ENCODE measurements at places on chromosomes 7 and 10.

DNA sequence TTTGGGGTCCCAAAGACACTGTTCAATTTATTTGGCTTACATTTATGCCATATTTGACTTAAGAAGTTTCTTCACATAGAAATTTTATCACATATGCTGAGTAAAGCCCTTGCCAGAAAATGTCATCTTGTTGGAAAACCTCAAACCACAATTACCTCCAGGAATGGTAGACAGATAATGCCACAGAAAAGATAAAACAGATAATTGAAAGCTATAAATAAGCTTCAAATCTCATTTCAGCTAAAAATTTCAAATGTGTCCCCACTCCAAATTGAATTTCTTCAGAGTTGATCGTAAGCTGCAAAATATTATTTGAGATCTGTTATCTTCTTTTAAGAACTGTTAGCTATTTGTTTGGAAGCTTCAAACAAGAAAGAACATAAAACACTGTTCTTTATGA is 176.4 kb upstream of the PTN start:
- no peak for DNase-seq
- H3K4me1 ChIP-seq = no peaks in the 10 kb centered on the region
- H3K4me3 ChIP-seq = no peak overlapping the region
- no peaks in the 10 kb centered on the region for H3K27me3 ChIP-seq
- H3K27ac ChIP-seq = no peak overlapping the region

DNA sequence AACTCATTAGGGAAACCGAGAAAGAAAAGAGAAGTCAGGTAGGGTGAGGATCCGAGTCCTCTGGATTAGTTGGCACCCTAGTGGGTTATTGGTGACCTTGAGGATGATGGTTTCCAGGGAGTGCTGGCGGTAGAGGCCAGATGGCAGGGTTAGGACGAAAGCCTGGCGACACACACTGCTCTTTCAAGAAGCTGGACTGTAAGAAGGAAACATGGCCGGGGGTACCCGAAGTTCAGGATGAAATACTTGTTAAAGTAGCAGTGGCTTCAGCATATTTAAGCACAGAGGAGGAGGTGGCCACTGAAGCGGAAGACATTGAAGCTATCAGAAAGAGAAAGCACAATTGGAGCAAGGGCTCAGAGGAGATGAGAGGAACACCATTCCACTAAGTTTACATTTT is 224.6 kb downstream of the RELN start:
- no peaks in the 10 kb centered on the region for H3K27me3 ChIP-seq
- H3K27ac ChIP-seq = no peak overlapping the region
- H3K4me1 ChIP-seq = no peaks in the 10 kb centered on the region
- no peak for DNase-seq
- no peak overlapping the region for H3K4me3 ChIP-seq

DNA sequence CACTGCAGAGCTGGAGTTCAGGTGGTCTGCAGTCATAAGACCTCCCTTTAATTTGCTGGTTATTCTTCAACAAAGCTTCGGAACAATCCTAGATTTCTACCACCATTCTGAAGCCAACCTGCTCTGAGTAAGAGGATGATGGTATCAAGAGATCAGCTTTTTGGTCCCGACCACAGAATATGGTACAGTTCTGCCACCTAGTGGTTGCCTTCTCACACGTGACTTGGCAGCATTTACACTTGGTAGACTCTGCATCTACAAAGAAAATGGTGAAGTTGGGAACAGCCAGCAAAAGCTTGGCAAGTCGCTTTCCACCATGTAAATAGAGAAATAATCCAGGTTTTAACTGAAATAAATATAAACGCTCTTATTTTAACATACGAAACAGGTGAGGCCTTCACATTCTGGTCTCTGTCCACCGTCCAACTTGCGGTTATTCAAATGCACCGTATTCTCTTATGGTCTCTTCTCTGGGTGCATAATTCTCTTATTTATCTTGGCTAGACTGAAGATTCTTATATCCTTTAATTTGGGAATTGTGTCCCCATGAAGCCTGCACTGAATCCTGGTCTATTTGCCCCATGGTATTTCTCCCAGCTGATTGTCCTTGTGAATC is 173.9 kb upstream of the GRM3 start:
- H3K27me3 ChIP-seq = no peaks in the 10 kb centered on the region
- H3K36me3 ChIP-seq = no peaks in the 10 kb centered on the region
- no peaks in the 10 kb centered on the region for H3K4me1 ChIP-seq
- H3K4me3 ChIP-seq = no peak overlapping the region

- H3K27ac ChIP-seq = no peak overlapping the region
- no peaks in the 10 kb centered on the region for H3K4me1 ChIP-seq
- H3K4me3 ChIP-seq = no peak overlapping the region
- no peak for DNase-seq
- no peaks in the 10 kb centered on the region for H3K27me3 ChIP-seq
These were observed 70.8 kb downstream of the CHN2 start for GRCh38 chr7:29265208-29265923.

DNA sequence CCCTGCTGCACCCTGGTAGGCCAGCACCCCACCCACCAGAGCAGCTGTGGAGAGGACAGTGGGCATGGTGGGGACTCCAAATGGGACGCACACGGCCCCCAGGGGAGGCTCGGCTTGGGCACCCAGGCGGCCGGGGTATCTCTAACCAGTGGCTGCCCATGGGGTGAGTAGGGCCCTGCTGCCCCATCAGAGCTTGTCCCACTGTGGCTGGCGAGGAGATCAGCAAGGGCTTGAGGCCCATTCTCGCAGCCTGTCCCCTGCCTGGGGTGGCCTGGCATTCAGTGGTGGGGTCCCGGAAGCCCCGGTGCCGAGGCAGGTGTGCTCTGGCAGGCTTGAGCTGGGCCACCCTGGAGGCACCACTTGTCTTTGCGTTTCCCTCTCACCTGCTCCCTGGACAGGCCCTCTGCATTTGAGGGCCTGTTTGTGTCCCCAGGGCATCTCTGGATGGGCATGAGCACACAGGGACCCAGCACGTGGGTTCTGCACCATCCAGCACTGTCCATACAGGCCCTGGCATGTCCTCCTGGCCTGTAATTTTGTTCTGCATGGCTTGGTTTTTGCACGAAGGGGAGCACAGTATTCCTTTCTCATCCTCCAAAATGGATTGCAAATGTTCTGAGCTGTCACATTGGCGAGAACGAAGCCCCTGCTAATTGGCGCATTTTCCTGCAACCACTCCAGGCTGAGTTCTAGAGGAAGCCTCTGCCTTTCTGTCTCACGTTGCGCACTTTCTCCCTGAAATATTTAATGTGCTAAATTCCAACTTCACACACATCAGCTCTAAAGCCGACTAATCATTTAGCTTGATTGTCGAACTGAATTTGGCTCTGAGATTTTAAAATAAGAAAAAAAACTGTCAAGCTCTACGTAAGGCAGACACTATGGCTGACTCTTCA is 27.2 kb downstream of the PWWP2B start:
- no peaks in the 10 kb centered on the region for H3K4me1 ChIP-seq
- no peak overlapping the region for H3K4me3 ChIP-seq
- H3K27me3 ChIP-seq = no peaks in the 10 kb centered on the region
- no peaks in the 10 kb centered on the region for H3K36me3 ChIP-seq
- no peak overlapping the region for H3K27ac ChIP-seq
- no peak for DNase-seq

- H3K4me3 ChIP-seq = no peak overlapping the region
- H3K36me3 ChIP-seq = peaks cover 10% of the 10 kb centered on the region
- no peaks in the 10 kb centered on the region for H3K27me3 ChIP-seq
- no peak for DNase-seq
- H3K27ac ChIP-seq = no peak overlapping the region
These were observed 39.6 kb downstream of the NUP205 start for GRCh38 chr7:135597181-135597925.

Data from breast epithelium (tissue), 4 donors.